ENCODE measurements at places on chromosomes 13 and 19.

DNA sequence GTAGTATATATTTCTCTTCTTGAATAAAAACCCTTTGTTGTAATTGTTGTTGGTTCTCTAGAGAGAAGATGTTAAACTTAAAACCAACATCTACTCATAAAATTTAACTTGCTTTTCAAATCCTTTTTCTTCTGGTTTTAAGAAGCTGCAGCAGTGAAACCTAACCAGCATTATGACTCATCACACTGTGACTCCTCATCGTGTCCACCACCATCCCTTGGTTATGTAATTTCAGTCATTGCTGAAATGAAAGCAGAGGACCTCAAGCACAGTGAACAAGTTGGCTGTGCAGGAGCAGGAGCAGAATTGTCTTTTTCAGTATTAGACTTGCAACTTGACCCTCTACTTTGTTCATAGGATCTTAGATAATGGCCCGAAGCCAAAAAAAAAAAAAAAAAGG, 64.9 kb upstream of the HTR2A start:
- H3K4me1 ChIP-seq, result no peaks in the 10 kb centered on the region
- no peaks in the 10 kb centered on the region for H3K36me3 ChIP-seq
- no peaks in the 10 kb centered on the region for H3K27me3 ChIP-seq
- no peak overlapping the region for H3K4me3 ChIP-seq
- no peak for DNase-seq
- H3K27ac ChIP-seq, result no peak overlapping the region

DNA sequence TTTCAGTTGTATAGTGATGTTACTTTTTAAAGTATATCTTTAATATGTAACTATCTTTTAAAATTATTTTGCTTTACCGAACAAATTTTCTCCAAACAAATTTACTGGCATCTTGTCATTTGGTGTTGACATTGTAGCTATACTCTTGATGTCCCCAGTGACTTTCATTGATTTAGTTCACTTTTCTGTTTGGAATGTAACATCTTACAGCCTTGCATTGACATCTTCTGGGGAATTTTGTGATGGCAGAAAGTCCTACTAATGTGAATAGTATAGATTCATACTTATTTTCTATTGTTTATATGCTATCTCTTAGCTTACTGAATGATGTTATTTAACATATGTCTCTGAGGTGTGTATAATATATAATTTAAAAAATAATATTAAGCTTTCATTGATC, 800.9 kb upstream of the ATXN8OS start:
- H3K4me3 ChIP-seq, result no peak overlapping the region
- H3K27ac ChIP-seq, result no peak overlapping the region
- H3K27me3 ChIP-seq, result no peaks in the 10 kb centered on the region

DNA sequence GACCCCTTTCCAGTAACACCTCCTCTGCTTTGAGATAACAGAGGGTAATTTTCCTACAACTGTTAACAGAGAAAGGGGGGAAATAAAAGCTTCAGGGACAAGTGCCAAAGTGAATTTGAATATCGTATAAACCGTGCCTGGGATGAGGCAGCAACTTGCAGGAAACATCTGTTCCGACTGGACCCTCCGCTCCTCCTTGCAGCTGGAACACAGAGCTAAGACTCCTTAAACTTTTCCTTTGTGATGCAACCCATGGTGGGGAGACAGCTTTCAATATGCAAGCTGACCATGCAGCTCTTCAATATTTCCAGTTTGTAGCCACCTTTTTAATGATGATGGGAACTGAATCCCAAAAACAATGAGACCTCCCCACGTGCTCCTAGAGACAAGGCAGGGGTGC, 432.6 kb downstream of the ZNF536 start:
- no peaks in the 10 kb centered on the region for H3K4me1 ChIP-seq
- DNase-seq, result no peak
- no peaks in the 10 kb centered on the region for H3K36me3 ChIP-seq
- H3K27me3 ChIP-seq, result peaks cover 95% of the 10 kb centered on the region
- H3K27ac ChIP-seq, result no peak overlapping the region

GRCh38 chr13:48132961-48133360, 38.1 kb upstream of the MED4 start:
- no peaks in the 10 kb centered on the region for H3K27me3 ChIP-seq
- no peak for DNase-seq
- no peaks in the 10 kb centered on the region for H3K36me3 ChIP-seq

GRCh38 chr19:18921593-18921992, 2.1 kb downstream of the DDX49 start:
- no peaks in the 10 kb centered on the region for H3K27me3 ChIP-seq
- H3K4me1 ChIP-seq, result peaks cover 44% of the 10 kb centered on the region
- peaks cover 55% of the 10 kb centered on the region for H3K36me3 ChIP-seq
- no peak overlapping the region for H3K4me3 ChIP-seq

DNA sequence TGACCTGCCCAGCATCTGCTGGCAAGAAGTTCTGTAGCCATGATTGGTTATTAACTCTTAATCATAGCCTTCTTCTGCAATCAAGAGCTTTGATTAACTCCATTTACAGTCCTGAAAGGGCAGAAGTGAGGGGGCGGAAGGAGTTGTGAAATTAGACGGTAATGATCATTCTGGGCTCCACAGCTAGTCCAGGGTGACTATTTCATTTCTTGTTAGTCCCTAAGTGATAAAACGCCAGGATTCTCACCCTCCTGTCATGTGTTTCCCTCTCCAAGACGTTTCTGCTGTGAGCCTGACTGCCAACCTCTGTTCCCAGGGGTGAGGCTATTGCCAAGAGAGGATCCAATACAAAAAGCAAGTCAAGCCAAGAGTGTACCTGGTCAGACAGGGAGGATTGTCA, 155.9 kb upstream of the IPO5 start:
- no peaks in the 10 kb centered on the region for H3K36me3 ChIP-seq
- H3K27me3 ChIP-seq, result no peaks in the 10 kb centered on the region
- DNase-seq, result no peak
- H3K4me1 ChIP-seq, result no peaks in the 10 kb centered on the region

- peak overlapping the region; percentile 86 for H3K4me3 ChIP-seq
- peaks cover 15% of the 10 kb centered on the region for H3K36me3 ChIP-seq
These were observed 2.0 kb downstream of the GRAMD1A start for GRCh38 chr19:35002037-35002535.

- H3K4me3 ChIP-seq, result no peak overlapping the region
- H3K27ac ChIP-seq, result no peak overlapping the region
- H3K27me3 ChIP-seq, result peaks cover 56% of the 10 kb centered on the region
These were observed 816.6 kb downstream of the UQCRFS1 start for GRCh38 chr19:28396287-28396831.

DNA sequence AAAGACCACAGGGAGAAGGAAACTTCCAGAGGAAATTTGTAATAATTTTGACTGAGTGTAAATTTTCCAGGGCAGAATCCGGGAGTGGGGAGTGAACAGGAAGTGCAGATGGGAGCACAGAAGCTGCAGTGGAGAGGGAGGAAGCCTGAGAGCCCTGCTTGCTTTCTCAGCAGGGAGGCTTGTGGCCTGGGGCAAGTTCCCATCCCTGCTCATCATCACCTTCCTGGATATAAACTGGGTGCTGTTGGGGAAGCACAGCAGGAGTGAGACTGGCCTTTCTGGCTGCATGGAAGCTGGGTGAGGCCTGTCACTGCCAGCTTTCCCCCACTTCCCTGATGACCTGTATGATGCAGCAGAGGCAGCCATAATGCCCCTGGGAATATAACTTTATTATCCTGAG, 532.9 kb downstream of the SLITRK6 start:
- H3K27me3 ChIP-seq, result no peaks in the 10 kb centered on the region
- H3K4me3 ChIP-seq, result no peak overlapping the region
- no peaks in the 10 kb centered on the region for H3K36me3 ChIP-seq
- no peak overlapping the region for H3K27ac ChIP-seq

DNA sequence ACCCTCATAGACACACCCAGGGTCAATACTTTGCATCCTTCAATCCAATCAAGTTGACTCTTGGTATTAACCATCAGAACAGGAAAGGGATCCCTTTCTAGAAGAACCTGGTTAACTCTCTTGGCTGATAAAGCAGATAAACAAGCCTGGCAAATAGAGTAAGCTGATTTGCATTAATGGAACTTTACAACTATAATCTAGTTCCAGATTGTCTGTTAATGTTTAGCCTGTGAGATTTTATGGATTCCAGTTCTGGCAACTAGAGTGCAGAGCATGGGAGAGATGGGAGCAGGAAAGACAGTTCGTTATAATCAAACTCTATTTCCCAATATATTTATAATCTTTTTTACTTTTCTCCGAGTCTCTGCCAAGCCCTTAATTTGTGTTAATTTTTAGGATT, 272.6 kb upstream of the KLHL1 start:
- H3K4me3 ChIP-seq, result no peak overlapping the region
- H3K36me3 ChIP-seq, result no peaks in the 10 kb centered on the region
- no peaks in the 10 kb centered on the region for H3K4me1 ChIP-seq
- DNase-seq, result no peak
- no peak overlapping the region for H3K27ac ChIP-seq

GRCh38 chr19:3708207-3708931, at the start of gene TJP3:
Gene TJP3 (plus strand): TSS chr19:3708384. CDS start chr19:3728433, 20,049 bp downstream.
- no peak for DNase-seq
- H3K36me3 ChIP-seq, result no peaks in the 10 kb centered on the region
- H3K27ac ChIP-seq, result no peak within 1 kb of the TSS

GRCh38 chr19:36058481-36059179, 3.9 kb downstream of the WDR62 start:
- no peaks in the 10 kb centered on the region for H3K36me3 ChIP-seq
- no peak for DNase-seq
- H3K4me1 ChIP-seq, result peaks cover 14% of the 10 kb centered on the region
- no peak overlapping the region for H3K4me3 ChIP-seq

DNA sequence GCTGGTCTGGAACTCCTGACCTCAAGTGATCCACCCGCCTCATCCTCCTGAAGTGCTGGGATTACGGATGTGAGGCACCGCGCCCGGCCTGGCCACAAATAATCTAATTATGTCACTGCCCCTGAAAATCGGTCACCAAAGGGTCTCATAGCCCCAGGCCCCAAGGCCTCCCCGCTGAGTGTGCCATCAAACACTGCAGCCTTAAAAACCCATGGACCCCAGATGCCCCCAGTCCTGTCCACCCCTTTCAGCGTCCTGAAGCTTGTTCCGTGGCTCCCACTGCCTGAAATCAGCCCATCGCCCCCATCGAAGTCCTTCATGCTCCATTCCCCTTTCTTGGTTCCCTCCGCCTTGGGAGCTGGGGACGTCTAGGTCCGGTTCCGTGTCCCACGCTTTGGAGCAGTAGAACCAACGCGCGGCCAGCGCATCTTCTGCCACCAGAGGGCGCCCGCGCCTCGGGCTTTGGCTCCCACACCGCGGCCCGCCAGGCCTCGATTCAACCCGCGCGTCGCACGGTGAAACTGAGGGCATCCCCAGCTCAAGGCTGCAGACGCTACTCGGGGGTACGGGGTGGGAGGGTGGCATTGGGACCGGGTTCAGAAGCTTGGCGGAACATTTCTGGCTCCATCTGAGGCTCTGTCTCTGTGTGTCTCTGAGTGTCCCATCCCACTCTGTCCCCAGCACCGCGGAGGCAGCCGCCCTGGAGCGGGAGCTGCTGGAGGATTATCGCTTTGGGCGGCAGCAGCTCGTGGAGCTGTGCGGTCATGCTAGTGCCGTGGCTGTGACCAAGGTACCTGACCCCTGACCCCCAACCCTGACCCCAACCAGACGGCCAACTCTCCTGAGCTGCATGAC, 3.5 kb downstream of the YJEFN3 start:
- H3K4me3 ChIP-seq, result no peak overlapping the region
- H3K27me3 ChIP-seq, result no peaks in the 10 kb centered on the region
- peaks cover 10% of the 10 kb centered on the region for H3K36me3 ChIP-seq
- no peak overlapping the region for H3K27ac ChIP-seq
- H3K4me1 ChIP-seq, result peaks cover 27% of the 10 kb centered on the region

GRCh38 chr13:54687173-54687572, 1658.6 kb downstream of the OLFM4 start:
- H3K27ac ChIP-seq, result no peak overlapping the region
- no peaks in the 10 kb centered on the region for H3K36me3 ChIP-seq
- H3K4me1 ChIP-seq, result no peaks in the 10 kb centered on the region
- H3K27me3 ChIP-seq, result no peaks in the 10 kb centered on the region
- no peak for DNase-seq
- no peak overlapping the region for H3K4me3 ChIP-seq

GRCh38 chr13:59734393-59734792, 429.3 kb downstream of the DIAPH3 start:
- no peaks in the 10 kb centered on the region for H3K4me1 ChIP-seq
- no peaks in the 10 kb centered on the region for H3K36me3 ChIP-seq
- H3K4me3 ChIP-seq, result no peak overlapping the region
- no peak for DNase-seq
- no peaks in the 10 kb centered on the region for H3K27me3 ChIP-seq

DNA sequence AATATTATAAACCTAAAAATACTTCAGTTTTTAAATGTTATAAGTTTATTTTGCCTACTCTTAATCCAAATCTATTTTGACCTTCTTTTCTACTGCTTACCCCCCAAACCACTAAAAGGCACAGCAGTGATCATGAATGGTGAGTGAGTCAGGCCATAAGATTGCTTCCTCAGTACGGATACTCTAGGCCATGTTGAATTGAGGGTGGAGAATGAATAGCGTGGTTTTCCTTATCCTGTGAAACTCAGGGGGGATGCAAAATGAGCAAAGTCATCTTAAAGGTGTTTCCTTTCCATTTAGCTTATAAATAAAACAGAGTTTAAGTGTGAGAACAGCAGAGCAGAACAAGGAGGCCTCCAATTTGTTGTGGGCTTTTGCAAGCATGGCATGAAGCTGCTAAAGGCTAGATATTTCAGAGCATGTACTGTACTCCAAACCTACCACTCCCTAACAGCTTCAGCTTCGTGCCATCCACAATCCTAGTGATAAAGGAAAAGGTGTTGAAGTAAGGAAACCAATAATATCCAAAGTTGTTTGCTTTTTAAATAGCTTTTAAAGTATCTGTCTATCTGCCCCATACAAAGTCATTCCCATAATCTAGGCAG, 25.0 kb downstream of the SERPINE3 start:
- DNase-seq, result no peak
- H3K27ac ChIP-seq, result no peak overlapping the region
- H3K4me3 ChIP-seq, result no peak overlapping the region

DNA sequence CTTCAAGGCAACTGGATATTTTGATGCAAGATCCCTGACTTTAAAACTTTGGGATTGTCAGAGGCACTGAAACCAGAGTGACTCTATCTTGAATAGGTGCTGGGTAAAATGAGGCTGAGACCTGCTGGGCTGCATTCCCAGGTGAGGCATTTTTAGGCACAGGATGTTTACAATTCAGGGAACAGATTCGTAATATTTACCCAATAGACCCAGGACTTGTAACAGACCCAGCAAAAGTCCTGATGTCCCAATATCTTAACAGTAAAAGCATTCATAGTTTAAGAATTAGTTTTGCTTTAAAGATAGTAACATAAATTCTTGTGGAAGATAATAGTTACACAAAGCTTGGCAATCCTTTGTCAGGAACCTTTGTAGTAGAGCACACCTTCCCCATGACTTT, 166.2 kb downstream of the FGF14 start:
- peaks cover 5% of the 10 kb centered on the region for H3K27me3 ChIP-seq
- no peaks in the 10 kb centered on the region for H3K36me3 ChIP-seq
- DNase-seq, result no peak
- H3K4me1 ChIP-seq, result no peaks in the 10 kb centered on the region

- no peaks in the 10 kb centered on the region for H3K4me1 ChIP-seq
- peaks cover 68% of the 10 kb centered on the region for H3K27me3 ChIP-seq
- DNase-seq, result peak; percentile 62
- H3K4me3 ChIP-seq, result peak within 1 kb of the TSS; percentile 58
- no peaks in the 10 kb centered on the region for H3K36me3 ChIP-seq
These were observed at the start of gene C3 for GRCh38 chr19:6720369-6721137. Gene C3 (minus strand): TSS chr19:6720650. CDS start chr19:6720589, 61 bp downstream.

- no peaks in the 10 kb centered on the region for H3K36me3 ChIP-seq
- DNase-seq, result no peak
- H3K27ac ChIP-seq, result no peak overlapping the region
These were observed 313.4 kb upstream of the TMTC4 start for GRCh38 chr13:100987948-100988347.

GRCh38 chr13:91546900-91547299, 148.5 kb downstream of the GPC5 start:
- H3K36me3 ChIP-seq, result no peaks in the 10 kb centered on the region
- H3K27me3 ChIP-seq, result no peaks in the 10 kb centered on the region
- no peak for DNase-seq

Measured in left ventricle myocardium inferior (tissue), 1 donor.